ENCODE measurements at places on chromosomes 12 and 14.

- no peak for DNase-seq
Measured at GRCh38 chr12:5440978-5441377, 9.1 kb downstream of the NTF3 start.

DNA sequence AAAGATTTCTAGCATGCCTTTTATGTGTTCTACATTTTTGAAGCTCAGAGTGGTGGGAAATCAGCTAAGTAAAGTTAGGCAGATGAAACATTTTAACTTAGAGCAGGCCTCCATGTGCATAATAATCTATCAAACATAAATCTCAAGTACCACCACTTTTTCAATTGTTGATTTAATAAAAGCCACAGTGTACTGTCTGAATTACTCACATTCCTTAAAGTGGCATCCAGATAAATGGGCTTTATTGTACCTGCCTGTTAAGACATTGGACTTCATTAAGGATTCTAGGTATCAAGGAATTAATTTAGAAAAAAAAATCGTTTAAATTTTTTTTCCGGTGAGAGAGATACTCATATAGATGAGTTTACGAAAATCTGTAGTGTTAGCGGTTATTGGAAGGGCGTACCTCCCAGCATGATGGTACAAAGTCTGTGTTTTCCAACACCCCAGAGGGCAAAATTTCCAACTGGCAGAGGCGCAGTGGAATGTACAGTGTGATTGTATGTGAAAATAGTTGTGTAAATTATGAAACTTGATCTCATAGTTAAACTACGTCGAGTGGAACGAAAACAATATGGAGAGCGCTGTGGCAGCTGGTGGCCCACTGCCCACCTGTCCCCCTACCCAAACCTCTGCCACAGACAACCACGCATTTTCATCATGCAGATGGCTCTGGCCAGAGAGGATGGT lies 25.0 kb downstream of the ELK3 start:
- DNase-seq, result no peak

- DNase-seq, result no peak
Measured at GRCh38 chr12:9345171-9345570, 137.0 kb upstream of the PZP start.

- DNase-seq, result no peak
Measured at GRCh38 chr12:5226581-5226980, 182.9 kb downstream of the KCNA5 start.

- no peak for DNase-seq
Measured at GRCh38 chr14:103279142-103280025, 54.7 kb upstream of the EIF5 start.

DNA sequence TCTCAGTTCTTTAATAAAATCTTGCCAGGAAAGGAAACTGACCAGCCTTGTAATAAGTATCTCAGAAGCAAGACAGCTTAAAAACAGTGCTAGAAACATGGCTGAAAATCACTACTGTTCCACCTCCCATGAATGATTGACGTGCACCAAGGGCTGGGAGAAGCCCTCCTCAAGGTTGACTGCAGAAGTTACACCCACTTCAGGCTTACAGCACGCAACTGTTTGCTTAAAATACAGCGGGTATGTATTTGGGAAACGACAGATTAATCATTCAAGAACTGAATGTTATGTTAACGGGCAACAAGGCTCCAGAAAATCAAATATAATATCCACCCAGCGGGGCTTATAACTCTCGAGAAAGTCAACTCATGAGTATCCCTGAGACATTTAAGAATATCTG lies 22.1 kb downstream of the PRKD1 start:
- no peak for DNase-seq

- no peak for DNase-seq
Measured at GRCh38 chr14:97033556-97034081, 236.4 kb downstream of the VRK1 start.

GRCh38 chr12:12714276-12715021 lies 2.7 kb upstream of the CDKN1B start:
- no peak for DNase-seq

- DNase-seq, result no peak
Measured at GRCh38 chr12:67410667-67411067, 141.5 kb downstream of the CAND1 start.

GRCh38 chr14:24630872-24631477 lies 3.0 kb downstream of the GZMB start:
- no peak for DNase-seq

GRCh38 chr12:66164349-66164821 lies 5.4 kb downstream of the TMBIM4 start:
- no peak for DNase-seq

GRCh38 chr12:98864363-98864762 lies 219.3 kb downstream of the APAF1 start:
- DNase-seq, result no peak

DNA sequence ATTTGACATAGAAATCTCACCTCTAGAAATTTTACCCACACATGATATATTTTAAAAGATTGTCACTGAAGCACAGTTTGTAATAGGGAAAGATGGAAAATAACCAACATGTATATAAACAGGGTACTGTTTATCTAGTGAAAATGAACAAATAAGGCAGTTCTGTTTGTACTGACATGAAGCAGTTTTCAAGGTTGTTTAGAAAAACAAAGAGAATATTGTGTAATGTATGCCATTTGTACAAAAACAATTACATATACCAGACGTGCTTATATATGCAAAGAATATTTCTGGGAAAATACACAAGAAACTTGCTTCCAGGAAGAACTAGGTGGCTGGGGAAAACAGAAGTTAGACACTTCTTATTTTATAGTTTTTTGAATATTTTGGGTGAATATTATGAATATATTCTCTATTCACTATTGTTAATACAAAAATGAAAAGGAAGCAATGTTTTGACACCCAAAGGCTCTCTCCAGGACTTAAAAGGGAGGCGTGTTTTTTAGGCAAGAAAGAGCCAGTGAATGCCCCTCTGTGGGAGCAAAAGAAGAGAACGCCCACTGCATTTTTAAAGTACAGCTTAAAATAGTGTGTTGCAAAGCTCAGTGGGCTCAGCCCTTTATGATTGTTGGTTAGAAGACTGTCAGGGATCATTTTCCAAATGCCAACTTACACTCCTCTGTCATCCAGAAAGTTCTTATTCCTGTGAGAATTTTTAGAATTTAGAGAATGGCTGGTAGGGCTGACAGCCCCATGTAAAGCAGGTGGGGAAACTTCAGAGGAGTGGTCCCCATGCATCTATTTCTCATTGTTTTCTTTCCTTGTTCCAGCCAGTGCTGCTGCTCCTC lies 59.6 kb upstream of the FERMT2 start:
- DNase-seq, result no peak

DNA sequence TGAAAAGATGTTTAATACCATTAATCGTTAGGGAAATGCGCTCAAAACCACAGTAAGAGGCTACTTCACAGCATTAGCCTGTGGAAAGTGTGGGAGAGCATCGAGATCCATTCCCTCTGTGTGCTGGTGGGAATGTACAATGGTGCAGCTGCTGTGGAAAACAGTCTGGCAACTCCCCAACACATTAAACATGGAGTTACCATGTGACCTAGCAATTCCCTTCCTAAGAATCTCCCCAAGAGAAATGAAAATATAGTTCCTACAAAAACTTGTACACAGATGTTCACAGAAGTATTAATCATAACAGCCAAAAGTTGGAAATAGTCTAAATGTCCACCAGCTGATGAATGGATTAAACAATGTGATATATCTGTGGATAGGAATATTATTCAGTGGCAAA lies 23.8 kb downstream of the MLXIP start:
- DNase-seq, result no peak

- no peak for DNase-seq
Measured at GRCh38 chr12:109560867-109561710, 12.2 kb downstream of the MMAB start.

DNA sequence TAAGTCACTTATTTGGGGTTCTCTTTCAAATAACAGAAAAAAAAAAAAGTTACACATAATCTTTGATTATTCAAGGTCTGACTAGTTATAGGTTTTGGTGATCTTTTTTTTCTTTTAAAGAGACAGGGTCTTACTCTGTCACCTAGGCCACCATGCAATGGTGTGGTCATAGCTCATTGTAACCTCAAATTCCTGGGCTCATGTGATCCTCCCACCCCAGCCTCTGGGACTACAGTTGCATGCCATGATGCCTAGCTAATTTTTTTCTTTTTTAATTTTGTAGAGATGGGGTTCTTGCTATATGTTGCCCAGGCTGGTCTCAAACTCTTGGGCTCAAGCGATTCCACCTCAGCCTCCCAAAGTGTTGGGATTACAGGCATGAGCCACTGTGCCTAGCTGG lies 56.5 kb upstream of the CFL2 start:
- no peak for DNase-seq

DNA sequence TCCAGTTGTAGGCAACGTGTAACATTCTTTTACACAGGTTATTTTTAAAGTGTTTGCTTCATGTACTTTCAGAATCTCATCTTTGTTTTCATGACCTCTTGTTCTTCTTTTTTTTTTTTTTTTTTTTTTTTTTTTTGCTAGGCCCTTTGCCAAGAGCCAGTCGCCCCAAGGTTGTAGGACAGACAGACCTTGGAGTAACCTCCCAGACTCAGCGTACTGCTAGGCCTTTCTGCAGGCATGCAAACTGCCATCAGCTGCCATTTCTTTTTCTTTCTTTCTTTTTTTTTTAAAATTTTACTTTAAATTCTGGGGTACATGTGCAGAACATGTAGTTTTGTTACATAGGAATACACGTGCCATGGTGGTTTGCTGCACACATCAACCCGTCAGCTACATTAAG lies 452.3 kb upstream of the MDGA2 start:
- no peak for DNase-seq

- no peak for DNase-seq
Measured at GRCh38 chr12:113145720-113146551, 3.6 kb upstream of the CFAP73 start.

- no peak for DNase-seq
Measured at GRCh38 chr14:95138876-95139275, 18.5 kb downstream of the DICER1 start.

DNA sequence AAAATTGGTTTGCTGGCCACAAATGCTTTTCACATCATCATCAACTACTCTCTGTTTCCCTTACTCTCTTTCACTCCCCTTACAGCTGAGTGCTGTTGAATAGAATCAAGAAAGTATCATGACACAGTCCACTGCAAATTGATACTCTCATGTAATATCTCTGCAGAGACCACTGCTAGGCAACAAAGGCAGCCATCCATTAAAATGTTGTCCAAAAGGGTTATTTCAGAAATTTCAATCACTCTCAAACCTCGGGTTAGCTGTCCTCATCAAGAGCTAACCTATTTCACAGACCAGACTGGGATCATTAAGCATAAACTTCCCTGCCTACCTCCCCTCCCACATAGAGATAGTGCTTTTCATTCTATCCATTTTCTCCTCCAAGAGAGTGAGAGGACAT lies 186.7 kb downstream of the PLCZ1 start:
- DNase-seq, result no peak

GRCh38 chr14:59882957-59883356 lies 12.4 kb upstream of the RTN1 start:
- DNase-seq, result no peak

DNA sequence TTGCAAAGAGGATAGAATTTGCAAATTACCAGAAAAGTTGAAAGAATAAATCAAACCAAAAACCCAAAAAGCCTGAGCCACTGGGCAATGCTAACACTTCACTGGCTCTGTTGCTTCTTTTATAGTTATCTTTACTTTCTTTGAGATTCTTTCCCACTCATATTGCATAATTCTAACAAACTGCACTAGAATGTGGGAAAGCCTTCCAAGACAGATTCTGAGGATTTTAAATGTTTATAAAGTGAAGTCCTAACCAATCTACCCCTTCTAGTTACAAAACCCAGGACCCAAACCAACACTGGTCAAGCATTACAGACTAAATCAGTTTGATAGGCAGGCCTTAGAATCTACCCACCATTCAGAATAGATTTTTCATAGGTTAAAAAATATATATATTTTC lies 150.9 kb downstream of the MED13L start:
- no peak for DNase-seq

GRCh38 chr12:116174904-116175303 lies 102.6 kb downstream of the MED13L start:
- no peak for DNase-seq

DNA sequence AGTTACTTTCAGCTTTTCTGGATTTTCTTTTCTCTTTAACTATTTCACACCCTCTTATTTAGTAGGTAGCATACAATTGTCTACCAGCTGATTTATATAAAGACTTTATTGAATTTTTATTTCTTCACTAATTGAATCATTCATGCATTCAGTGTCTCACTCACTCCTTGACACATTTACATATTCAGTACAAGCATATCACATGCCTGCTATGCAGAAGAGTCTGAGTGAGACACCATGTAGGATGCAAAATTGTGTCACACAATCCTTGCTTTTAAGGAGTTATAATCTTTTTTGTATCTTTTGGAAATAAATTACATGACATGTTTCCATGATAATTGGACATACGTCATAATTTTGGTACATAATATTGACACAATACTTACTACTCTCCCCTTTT lies 83.0 kb downstream of the AKAP6 start:
- no peak for DNase-seq

GRCh38 chr12:65799331-65799730 lies 25.0 kb upstream of the HMGA2 start:
- no peak for DNase-seq

DNA sequence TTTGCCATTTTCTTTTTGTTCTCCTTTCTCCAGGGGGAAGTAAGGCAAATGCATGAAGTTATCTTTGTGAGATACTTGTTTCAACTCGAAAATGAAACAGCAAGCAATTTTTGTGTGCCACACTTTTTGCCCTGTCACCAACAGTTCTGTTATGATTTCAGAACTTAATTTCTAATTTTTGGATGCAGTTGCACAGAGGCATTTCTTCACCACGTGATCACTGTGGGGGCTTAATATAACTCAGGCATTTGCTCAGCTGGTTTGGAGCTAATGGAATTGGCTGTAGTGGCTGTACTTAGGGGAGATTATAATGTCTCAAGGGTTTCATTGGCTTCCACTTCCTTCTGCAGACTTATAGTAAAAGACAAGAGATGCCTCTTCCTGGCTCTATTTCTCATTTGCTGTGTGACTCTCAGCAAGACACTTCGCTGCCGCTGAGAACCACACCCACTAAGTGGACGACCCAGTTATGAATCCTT lies 452.4 kb downstream of the RAD51B start:
- DNase-seq, result no peak

- no peak for DNase-seq
Measured at GRCh38 chr12:127642208-127642607, 624.8 kb upstream of the TMEM132C start.

DNA sequence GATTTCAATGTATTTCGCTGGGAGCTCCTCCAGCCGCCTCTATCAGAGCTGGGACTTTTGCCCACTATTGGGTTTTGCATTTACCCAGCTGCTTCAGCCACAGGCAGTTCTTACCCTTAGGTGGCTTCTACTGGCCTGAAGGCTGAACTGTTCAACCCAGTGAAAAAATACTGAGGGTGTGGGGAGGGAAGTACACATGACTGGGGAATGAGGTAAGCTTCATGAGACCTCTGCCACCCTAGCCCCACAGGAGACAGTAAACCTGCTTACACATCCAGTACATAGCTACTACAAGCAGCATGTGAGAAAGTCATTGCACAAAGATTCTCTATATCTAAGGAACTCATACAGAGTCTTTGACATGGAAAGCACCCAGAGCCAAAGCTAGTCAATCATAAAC lies 411.1 kb downstream of the SYT1 start:
- DNase-seq, result no peak

Data from NK-92 treated with Interleukin-12 subunit alpha and Interleukin-12 subunit beta, amount 100 ng/mL, for 24 hours (cell line).